ENCODE measurements at places on chromosomes 3 and 15. TPM values are rescaled to one million over a fixed set of nuclear protein-coding genes. Genes with fewer than 3 reads are reported as not detected.

SYNPR gene
- 13.3 TPM for total RNA-seq

DNA sequence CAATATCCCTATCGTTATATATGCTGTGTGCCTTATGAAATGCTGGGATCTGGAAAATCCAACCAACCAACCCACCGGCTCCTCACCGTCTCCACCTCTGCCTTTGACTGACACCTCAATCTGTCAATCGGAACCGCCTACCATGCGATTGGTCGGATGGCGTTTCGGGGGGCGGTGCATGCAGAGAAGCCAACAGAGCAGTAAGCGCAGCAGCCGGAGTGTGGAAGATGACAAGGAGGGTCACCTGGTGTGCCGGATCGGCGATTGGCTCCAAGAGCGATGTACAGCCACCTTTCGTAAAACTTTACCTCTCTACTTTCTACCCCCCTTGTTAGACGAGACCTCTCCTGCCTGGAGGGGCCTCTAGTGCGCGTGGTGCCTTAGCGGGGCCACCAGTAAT, 6.3 kb downstream of the CLK3 start:
- no peak for DNase-seq

CORO2B gene
- 2.0 TPM for total RNA-seq

HIGD2B gene
- total RNA-seq: not detected

- no peak for DNase-seq
These were observed 125.6 kb upstream of the CRBN start for GRCh38 chr3:3305084-3305483.

PLA2G4E gene
- total RNA-seq: 0.09 TPM

DNA sequence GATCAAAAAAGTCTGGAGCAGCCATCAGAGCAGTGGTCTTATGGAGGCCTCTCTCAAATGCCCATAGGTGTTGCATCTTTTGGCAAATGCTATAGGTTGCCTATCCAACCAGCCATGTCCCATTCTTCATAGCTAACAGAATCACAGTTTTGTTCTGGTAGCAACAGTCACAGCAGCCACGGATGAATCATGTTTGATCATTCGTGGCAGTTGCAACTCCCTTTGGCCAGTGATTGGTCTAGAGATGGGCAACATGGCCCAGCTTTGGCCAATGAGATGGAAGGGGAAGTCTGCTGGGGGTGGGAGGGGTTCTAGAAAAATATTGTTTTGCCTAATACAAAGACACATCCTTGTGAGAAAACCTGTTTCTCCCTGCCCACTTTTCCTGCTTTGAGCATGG, 50.3 kb upstream of the PPP2R3A start:
- no peak for DNase-seq

DNA sequence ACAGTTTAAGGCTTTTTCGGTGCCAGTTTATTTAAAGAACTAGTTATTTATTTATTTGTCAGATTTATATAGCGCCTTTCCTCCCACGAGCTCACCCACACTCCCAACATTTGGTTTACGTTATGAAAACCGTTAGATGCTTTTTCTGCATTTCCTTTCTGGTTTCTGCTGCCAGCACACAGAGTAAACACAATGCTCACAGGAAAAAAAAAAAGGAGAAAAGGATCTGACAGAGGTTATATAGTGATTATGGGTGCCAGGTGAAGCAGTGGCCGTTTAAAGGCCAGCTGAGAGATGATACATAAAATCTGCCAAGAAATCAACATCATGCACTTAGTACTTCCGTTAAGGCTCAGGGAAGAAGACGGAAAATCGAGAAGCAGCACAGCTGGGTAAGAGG, 37.9 kb downstream of the ETV5 start:
- no peak for DNase-seq

GRCh38 chr15:60374628-60375081, 23.1 kb downstream of the ANXA2 start:
- DNase-seq: peak; percentile 21

DNA sequence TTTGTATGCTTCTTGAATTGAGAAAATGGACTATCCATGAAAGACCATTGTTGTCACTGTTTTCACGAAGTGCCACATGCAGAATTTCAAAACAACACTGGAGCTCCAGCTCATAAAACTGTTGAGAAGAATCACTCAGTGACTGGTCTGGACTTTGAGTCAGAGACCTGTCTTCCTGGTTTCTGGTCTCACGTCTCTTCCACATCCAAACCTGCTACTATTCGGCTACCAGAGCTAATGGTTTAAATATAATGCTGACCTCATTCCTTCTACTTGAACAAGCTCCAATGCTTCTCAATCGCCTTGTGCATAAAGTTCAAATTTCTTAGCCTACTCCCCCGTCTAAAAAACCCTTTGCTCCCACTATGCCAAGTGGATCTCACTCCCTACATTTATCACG, 227.9 kb upstream of the NR2F2 start:
- no peak for DNase-seq

TM6SF1 gene
- total RNA-seq: 0.27 TPM

GRCh38 chr3:63294332-63294731, 16.2 kb downstream of the SYNPR start:
- no peak for DNase-seq

DNA sequence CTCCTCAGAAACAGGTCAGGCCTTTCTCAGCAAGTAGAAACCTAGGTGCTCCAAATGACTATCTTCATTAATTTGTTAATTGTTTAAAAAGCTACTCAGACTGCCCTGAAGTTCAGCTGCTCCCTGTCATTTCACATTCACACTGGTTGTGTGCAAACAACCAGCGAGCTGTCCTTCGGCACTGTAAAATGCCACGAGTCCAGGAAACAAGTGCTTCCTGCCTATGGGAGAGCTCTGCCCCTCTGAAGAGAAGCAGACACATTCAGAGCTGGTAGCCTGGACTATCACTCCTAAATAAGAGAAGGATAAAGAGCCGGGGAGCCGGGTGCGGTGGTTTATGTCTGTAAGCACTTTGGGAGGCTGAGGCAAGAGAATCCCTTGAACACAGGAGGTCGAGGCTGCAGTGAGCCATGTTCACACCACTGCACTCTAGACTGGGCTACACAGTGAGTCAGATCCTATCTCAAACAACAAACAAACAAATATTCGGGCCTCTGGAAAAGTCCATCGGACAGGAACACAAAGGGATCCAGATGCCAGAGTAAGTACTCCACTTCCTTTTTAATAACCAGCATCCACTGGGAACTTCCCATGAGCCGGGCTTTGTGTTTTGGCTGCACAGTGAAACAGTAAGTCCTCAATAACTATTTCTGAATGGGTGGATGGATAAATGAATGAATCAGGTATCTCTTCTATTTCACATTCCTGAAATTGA, 114.4 kb upstream of the WNT5A start:
- no peak for DNase-seq

DNA sequence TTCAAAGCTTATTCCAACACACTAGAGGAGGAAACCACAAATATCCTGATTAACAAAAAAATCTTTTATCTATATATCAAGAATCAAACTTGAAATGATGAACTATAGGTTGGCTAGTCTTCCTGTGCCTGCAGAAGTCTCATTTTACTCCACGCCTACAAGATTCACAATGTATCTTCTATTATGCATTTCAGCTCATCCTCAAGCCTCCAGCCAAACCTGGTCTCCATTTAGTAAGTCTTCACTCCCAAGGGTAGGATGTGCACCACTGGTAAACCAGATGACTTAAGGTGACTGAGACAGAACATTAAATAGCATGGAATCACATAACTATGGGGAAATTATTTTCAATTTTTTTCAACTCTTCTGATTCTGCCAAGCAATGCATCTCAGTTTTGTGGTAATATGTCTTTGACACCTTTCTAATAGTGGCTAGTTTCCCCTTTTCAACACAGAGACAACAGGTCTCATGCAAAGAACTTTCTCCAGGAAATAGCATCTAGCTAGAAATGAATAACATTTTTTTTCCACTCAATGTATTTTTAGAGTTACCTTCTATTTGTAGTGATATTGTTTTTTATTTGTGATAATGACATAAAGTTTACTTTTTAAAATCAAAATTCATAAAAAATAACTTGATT, 166.9 kb downstream of the TNIK start:
- DNase-seq: no peak

TTC21A gene
- 17.2 TPM for total RNA-seq

- no peak for DNase-seq
These were observed 148.4 kb downstream of the USP13 start for GRCh38 chr3:179801263-179801662.

PRSS50 gene
- 1.9 TPM for total RNA-seq

KLHL40 gene
- not detected for total RNA-seq

NR2E3 gene
- not detected for total RNA-seq

LRRIQ4 gene
- total RNA-seq: 0.31 TPM

C2CD4A gene
- 0.17 TPM for total RNA-seq

GRCh38 chr3:116444115-116444747, 1.1 kb downstream of the LSAMP start:
- no peak for DNase-seq

FETUB gene
- not detected for total RNA-seq

DNA sequence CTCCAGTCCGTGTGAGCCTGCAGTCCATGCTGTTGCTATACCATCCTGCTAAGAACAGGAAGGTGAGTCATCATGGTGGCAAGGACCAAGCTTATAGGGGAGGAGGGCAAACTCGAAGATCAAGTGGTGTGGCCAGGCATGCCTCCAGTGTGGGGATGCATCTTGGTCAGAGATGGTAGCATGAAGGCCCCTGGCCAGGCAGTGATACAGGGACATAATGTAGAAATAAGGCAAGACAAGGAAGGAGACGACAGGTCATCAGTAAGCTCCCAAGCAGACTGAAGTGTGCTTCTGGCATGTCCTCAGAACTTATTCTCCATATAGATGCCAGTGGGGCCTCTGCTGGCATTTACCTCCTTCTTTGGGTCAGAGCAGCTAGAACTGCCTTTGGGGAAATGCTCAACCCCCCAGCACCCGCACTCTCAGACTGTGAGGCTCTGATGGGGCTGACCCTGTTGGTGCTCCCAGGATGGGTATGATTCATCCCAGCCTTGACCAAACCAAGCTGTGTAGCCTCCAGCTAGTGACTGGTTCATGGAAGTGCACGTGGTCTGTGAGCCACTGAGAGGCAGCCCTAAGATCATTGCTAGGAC, 52.5 kb upstream of the ATP2B2 start:
- no peak for DNase-seq

GRCh38 chr15:45780352-45780751, 145.5 kb downstream of the SQOR start:
- DNase-seq: no peak

- no peak for DNase-seq
These were observed 704.8 kb upstream of the CBLB start for GRCh38 chr3:106573605-106574004.

DNA sequence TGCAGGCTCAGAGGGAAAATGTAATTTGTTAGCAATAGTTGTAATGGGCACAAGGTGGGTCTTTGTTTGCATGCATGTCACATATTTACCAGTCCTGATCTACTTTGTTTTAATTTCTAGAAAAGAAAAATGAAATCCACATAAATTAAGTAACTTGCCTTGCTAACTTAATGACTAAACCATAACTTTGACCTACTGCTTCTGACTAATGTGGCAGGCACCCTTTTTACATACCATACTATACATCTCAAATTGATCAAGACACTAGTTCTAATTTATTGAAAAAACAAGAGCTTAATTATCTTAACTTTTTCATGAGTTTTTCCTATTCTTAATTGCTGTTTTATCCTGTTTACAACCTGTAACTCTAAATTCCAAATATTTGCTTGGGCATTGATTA, 93.2 kb downstream of the ATP11B start:
- no peak for DNase-seq

GRCh38 chr15:41483115-41483514, 10.6 kb upstream of the ITPKA start:
- no peak for DNase-seq

RGMA gene
- 11.8 TPM for total RNA-seq

GLDN gene
- total RNA-seq: 0.18 TPM

DNA sequence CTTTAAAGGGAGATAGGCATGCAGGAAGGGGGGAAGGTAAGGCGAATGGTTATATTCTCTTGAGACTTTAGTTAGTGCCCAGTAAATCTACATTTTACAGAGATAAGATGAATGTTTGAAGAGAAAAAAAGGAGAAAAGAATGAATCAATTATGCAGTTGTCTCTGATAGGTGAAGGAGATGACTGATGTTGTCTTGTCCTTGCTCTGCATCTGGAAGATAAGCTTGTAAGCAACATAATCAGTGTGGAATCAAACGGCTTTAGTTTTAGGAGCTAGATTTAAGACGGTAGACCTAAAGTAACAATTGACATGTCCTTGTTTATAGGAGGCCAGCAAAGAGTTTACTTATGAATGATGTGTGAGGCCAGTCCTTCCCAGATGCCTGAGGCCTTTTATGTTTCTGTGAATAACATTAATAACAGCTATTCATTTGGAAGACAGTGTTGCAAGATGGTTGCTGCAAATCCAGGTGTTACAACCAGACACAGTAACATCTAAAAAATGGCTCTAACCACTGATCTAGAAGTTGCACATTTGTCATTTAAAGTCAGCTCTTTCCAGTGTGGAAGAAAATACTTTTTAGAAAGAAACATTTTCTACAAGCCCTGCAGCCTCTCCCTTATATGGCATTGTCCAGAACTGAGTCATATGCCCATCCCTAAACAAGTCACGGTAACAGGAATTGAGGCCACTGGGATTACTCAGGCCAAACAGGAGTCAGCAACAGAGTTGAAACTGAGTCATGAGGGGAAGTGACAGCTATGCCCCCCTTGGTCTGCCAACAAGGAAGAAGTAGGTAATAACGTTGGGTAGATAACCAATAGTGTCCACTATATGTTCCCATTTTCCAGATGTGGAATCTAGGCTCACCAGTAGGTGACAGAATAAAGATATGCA, 77.5 kb upstream of the FBN1 start:
- DNase-seq: no peak

- DNase-seq: no peak
These were observed 105.9 kb downstream of the OTOL1 start for GRCh38 chr3:161602475-161602874.

GRCh38 chr3:30510596-30510995, 95.8 kb upstream of the TGFBR2 start:
- no peak for DNase-seq

- no peak for DNase-seq
These were observed 717.5 kb downstream of the TUSC7 start for GRCh38 chr3:117427081-117427480.

DNA sequence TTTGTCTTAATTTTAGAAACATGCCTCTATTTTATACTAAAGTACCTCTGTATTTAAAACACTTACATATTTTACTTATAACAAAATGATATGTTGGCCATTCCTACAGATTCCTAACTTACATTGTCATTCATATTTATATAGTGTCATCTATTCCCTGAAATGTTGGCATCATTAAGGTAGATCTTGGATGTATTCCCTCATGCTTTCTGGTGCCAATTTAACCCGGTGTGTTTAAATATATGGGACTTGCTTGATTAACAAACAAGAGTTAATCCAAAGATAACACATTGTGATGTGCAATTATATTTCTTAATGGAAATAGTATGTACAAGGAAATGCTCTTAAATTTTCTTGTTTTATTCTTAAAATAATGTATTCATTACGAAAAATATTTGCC, 352.3 kb downstream of the NAALADL2 start:
- DNase-seq: no peak

RFX7 gene
- total RNA-seq: 36.5 TPM

- DNase-seq: no peak
These were observed 30.1 kb downstream of the KBTBD8 start for GRCh38 chr3:67028001-67028784.

CHL1 gene
- 32.5 TPM for total RNA-seq

NLGN1 gene
- total RNA-seq: 5.7 TPM

TMEM42 gene
- 13.6 TPM for total RNA-seq
